GM12878 (cell line): ENCODE measurements at places on chromosomes 1 and 21.
A peak's percentile ranks its signal among the peaks of the same experiment; 100 is the strongest.

DNA sequence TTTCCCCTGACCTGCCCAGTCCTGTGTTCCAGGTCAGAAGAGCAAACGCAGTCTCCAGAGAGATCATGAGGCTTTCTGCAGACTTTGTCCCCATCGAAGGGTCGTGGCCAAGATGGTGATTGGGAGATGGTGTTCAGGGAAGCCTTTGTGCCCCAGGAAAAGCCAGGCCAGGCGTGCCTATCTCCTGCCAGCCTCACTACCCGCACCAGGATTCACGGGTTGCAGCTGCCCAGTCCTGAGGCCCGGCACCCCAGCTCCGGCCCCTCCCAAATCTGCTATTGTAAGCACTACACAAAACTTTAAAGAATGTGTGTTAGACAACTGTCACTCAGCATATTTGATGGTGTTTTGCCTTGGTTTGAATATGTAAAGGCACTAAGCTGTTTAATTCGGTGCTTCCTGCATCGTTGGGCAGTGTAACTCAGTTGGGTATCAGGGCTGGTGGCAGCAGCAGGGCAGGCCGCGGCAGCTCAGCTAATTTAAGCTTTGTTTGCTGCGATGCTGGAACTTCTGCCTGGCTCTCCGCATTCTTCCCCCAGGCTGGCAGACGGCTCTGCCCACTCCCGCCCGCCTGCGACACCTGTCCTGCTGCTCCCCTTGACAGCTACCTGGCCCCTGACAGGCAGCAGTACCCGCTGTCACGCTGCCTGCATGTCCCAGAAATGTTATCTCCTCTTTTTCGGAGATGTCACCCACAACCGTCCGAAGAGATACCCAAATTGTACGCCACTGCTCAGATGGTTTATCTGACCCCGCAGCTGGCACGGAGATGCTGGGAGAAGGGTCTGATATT lies 209.0 kb upstream of the VAMP3 start:
- no peak for DNase-seq

GRCh38 chr1:33128781-33129180 lies 47.8 kb downstream of the AZIN2 start:
- no peak for DNase-seq

DNA sequence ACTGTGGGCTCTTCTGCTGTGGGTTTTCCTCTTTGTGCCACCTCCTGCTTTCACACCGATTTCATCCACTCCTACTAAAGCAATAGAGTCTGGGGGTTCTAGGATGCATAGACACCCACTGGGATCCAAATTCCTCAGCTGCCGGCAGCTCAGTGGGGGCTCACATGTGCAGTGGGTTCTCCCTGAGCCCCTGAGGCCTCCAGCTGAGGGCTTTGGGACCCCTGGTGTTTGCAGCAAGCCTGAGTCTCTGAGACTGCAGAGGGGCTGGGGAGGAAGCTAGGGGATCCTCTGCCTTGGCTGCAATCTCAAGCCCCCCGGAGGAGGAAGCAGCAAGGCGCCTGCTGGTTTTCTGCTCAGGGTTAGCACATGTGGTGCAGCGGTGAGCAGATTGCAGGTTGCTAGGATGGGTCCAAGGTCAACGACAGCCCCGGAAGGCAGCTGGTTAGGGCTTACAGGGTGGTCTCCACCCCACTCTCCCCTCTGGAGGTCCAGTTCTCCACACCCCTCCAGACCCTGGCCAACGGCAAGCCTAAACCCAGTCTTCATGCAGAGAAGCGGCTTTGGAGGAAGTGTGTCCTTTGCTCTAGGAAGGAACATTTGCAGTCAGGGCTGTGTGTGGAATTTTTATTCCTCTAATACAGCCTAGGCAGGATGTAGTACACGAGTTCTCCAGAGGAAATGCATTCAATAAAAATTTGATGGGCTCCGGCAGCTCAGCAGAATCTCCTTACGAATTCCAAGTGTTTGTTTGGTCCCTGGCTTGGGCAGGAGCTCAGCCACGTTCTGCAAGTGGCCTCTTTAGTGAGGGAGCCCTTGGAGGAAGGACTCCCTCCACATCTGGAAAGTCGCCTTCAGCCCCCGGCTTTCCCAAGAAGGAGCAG lies 269.1 kb upstream of the VAMP3 start:
- no peak for DNase-seq

- DNase-seq: no peak
These were observed 91.4 kb upstream of the LYPLAL1 start for GRCh38 chr1:219081943-219082925.

GRCh38 chr1:229248821-229249817 lies 21.8 kb upstream of the RAB4A start:
- DNase-seq: no peak

DNA sequence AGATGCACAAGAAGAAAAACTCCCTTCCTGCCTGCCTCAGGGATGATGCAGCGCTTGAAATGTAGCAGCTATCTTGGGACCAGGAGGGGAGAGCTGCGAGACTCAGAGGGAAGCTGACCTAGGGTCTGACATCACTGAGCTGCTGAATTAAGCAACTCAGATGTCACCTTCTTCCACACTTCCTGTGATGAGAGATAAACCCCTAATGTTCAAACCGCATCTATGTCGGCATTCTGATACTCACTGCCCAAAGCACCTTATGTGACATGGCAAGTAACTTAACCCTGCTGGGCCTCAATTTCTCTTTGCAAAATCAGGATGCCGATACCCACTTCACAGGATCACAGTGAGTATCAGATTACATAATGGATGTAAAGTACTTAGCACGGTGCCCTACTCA lies 9.1 kb upstream of the AK2 start:
- no peak for DNase-seq

GRCh38 chr1:152043870-152044269 lies 7.1 kb upstream of the S100A11 start:
- no peak for DNase-seq

GRCh38 chr1:203491664-203492063 lies 2.3 kb upstream of the OPTC start:
- DNase-seq: no peak

GRCh38 chr1:41802532-41803501 lies 115.9 kb downstream of the HIVEP3 start:
- peak; percentile 85 for DNase-seq

DNA sequence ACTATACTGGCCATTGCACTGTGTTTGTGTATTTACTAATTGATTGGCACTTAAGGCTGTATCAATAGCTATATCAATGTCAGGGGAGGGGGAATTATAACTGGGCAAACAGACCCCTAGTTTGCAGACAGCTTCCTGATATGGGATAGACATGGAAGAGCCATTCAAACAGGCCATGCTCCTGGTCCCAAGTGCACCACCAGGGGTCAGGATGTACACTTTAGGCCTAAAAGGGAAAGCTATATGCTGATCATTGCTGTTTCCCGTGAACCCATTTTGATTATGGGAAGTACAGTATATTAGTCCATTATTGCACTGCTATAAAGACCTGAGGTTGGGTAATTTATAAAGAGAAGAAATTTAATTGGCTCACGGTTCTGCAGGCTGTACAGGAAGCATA lies 124.9 kb upstream of the BACE2 start:
- no peak for DNase-seq

DNA sequence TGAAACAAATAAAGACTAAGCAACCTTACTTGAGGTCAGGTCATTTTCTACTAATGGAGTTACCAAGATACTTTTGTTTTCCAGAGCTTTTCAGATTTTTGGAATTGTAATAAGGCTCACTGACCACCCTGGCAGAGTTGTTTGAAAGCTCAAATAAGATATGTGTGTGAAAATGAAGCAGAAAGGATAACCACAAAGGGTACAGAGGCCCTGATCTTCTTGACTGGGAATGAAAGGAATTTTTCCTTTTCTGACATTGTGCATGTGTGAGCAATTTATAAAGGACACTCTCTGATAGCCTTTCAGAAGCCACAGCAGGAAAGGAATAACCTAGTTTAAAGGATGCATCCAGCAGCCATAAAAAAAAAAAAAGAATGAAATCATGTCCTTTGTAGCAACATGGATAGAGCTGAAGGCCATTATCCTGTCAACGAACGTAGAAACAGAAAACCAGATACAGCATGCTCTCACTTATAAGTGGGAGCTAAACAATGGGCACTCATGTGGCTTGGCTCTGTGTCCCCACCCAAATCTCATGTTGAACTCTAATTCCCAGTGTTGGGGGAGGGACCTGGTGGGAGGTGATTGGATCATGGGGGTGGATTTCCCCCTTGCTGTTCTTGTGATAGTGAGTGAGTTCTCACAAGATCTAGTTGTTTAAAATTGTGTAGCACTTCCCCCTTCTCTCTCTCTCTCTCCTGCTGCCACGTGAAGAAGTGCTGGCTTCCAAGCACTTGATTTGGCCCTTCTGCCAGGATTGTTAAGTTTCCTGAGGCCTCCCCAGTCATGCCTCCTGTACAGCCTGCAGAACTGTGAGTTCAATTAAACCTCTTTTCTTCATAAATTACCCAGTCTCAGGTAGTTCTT lies 3.1 kb upstream of the SRP9 start:
- DNase-seq: no peak

DNA sequence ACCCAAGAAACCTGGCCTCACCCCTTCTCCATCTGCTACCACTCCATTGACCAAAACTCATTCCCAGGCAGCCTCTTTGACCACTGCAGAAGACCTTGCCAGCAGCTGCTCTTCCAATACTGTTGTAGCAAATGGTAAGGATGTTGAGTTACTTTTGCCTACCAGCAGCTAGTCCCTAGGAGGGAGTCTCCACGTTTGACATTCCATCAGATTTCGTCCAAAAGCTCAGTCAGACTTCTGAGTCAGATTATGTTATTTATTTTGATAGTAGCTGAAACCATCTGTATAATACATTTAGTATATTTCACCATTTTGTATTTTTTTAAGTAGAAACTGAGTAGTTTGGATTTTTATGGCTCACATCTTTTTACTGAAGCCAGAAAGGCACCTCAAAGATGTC lies 51.5 kb upstream of the WNT2B start:
- DNase-seq: no peak

- no peak for DNase-seq
These were observed 232.3 kb downstream of the HMCN1 start for GRCh38 chr1:185966471-185966870.

DNA sequence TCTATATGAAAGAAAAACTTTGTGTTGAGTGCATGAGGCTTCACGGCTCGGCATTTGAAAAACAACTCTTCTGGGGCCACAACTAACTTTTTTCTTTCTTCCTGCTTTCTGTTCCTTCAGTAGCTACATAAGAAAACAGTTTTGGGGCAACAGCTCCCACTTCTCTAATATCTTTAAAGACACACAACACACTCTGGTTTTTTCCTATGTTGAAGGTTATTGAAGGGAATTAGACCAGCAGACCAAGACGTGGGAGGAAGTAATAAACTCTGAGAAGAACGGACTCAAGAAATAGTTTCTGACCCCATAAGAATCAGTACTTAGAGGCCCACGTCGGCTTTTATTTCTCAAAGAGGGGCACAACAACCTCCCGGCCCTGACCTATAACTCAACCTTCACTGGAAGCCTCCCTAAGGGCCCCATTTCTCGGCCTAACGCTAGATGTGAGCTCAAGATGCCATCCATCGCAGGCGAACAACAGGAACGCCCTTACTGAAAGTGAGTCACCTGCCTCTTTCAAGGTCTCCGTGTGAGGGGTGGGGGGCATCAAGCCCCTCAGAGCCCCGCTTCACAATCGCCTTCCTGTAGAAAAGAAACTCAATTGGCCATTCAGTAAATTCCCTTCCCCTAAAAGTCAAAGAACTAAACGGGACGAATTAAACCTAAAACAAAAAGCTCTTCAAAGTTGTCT lies 844 bp downstream of the ZMYM6 start:
- no peak for DNase-seq

GRCh38 chr1:38197312-38198061 lies 150.9 kb upstream of the POU3F1 start:
- DNase-seq: no peak

DNA sequence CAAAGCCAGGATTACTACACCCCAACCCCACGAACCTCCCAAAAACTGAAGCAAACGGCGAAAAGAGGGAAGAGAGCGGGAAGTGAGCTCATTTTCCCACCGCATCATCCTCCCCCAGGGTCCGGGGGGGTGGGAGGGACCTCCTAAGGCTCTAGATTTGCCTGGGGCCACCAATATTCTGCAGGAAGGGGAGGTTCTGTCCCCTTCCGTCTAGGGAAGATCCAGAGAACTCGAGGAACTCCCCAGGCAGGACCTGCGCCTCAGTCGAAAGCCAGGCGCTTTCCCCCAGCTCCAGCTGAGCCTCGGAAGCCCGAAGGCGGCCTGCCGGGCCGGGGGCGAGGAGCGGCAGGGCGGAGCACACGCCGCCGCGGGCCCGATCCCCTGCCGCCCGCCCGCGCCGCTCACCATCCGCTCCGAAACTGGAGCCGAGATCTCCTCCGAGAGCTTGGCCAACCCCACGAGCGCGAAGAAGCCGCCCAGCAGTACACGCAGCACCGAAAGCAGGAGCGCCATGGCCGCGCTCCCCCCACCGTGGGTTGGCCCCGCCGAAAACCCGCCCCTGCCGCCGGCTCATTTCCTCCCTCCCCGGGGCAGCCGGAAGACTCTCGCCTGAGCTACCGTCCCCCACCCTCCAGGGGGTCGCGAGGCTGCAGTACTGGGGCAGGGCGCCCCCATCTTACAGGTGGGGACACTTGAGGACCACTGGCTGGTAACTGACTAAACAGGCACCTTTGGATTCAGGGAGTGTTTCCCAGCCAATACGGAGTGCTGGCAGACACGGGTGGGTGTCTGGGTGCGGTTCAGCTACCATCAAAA lies at the start of gene TMEM35B:
TMEM35B (minus strand) TSS at position 555 of the 816 bp plus-strand sequence; CDS start at position 513, 42 bp downstream.
- no peak for DNase-seq

DNA sequence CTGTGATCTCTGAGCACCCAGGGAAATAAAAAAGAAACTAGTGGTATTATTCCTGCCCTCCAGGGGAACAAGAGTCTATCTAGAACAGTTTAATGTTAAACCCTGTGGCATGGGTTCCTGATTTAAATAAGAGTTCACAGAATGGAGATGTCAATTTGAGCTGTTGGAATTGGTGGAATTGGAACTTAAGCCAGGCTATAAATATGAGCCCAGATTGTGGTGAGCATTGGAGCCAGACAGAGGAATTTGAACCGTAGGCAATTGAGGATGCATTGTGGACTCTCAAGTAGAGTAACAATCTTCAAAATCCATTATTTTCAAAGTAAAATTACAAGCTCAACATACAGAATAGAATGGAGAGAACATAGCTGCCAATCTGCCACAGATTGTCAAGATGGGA lies 98.2 kb downstream of the NEK7 start:
- no peak for DNase-seq

DNA sequence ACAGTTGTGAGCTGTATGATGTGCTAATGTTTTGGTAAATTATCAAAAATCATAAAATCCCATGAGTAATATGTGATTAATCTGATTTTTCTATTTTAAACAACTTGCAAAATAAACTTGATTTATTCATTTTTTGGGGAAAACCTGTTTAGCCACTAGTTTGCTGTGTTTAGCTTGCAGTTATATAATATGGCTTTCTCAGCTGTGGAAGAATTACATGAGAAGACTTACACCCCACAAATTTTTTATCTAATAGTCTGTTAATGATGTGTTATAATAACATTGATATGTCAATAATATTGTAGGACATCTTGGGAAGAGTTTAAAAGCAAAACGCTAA lies 2.4 kb upstream of the ERRFI1 start:
- no peak for DNase-seq
